ENCODE measurements at places on chromosomes 2 and 18. TPM values are rescaled to one million over a fixed set of nuclear protein-coding genes. Genes with fewer than 3 reads are reported as not detected.

- no peak for DNase-seq
Observed at GRCh38 chr2:186445506-186445905, 40.6 kb upstream of the ZC3H15 start.

DNA sequence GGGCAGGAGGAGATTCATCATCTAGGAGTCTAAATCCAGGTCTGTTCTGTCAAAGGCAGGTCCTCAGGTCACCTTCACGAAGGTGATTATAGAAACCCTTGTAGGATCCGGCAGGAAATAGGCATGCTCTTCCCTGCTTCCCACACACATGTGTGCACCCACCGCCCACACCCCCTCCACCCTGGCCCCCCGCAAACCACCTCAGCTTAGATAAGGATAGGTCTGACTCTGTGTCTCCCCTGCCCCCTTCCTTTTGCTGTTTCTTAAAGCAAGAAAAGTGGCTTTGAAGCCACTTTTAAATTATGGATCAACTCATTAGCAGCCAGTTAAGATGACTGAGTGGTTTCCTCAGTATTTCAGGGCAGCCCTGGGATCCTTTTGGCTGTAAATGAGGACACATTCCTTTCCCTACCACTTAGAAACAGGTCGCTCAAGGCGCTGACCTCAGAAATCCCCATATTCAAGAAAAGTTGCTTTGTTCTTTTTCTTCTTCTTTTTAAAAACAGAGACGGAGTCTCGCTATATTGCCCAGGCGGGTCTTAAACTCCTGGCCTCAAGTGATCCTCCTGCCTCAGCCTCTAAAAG is 14.5 kb upstream of the CIB4 start:
- DNase-seq: no peak

- no peak for DNase-seq
Observed at GRCh38 chr2:111994042-111994441, 61.0 kb upstream of the TMEM87B start.

The IL1R2 gene
- 9.2 TPM for polyA plus RNA-seq
